Stimulated activated CD4-positive, alpha-beta T cell treated with anti-CD3 and anti-CD28 coated beads, Interleukin-4, amount 100 ng/mL, for 24 hours (primary cell): ENCODE measurements at places on chromosomes 2 and 18.

- DNase-seq, result no peak
Observed at GRCh38 chr18:61894751-61895524, 2.1 kb upstream of the RNF152 start.

DNA sequence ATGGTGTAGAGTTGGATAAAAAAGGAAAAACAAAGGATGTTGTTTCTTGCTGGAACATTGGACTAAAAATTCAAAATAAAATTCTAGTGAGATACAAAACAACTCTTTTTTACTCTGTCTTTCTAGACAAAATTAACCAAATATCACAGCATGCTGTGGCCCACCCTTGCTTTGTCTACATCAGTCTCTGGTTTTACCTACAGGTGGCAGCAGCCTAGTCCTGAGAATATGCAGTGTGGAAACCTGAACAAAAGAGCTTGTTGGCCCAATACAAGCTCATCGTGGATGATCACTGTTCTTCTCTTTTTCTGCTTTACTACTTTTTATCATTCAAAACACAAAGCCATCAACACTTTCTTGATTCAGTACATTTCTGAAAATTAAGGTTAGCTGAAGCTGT lies 210.4 kb downstream of the CDH19 start:
- DNase-seq, result no peak

DNA sequence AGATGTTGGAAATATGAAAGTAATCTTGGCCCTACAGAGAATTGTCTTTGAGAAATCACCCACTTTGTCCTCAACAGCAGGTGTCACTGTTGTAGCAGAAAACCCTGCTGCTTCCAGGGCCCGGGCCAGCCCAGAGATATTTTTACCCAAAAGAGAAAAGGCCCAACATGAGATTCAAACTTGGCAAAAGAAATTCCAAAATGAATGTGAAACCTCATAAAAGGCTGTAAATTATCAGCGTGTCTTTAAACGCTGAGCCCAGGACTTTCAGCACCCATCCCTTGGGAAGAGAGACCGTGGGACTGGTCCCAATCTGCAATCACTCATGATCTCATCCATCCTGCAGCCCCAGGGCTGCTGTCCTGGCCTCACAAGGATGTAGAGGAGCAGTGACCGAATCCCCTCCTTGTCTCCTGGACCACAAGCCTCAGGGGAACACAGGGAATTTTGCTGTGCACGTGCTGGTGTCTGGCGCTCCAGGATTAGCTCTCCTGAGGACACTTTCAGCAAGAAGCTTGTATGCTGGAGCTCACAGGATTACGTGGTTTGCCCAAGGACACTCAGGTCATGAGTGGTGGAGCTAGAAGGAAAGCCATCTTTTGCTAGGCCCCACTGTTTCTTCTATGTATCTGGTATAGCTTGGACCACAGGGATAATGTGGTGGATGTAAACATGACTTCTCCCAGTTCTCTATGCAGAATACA lies 202.1 kb downstream of the RNF144A start:
- peak; percentile 15 for DNase-seq

- no peak for DNase-seq
Observed at GRCh38 chr2:86631846-86632485, 8.3 kb upstream of the RNF103 start.

- no peak for DNase-seq
Observed at GRCh38 chr2:5886462-5886861, 194.3 kb downstream of the SOX11 start.

DNA sequence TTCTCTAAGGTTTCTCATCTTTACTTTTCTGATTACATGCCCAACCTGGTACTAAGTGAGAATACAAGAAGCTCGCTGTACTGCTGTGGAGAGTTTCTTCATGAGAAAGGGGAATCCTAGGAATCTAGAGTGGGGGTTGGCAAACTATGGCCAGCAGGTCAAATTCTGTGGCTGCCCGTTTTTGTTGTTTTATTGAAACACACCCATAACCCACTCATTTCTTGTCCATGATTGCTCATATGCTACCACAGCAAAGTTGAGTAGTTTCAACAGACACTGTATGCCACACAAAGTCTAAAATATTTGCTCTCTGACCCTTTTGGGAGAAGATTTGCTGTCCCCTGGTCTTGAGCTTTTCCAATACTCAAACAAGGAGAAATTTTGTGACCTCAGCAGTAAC lies 58.8 kb downstream of the C2orf74 start:
- no peak for DNase-seq

DNA sequence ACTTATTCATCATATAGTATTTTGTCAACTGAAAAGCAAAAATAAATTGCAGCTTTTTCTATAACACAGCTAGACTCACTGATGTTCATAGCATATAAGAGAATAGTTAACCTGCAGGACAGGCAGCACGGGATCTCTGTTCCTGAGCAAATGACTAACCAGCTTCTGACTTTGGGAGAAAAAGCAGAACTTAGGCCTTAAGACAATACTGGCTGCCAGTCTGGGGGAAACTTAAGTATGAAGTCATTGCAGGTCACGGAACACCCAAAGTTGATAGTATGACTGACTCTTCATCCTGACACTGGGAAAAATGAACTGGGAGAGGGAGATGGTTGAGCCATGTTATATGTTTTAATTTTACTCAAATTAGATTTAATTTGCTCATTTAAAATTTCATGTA lies 113.0 kb downstream of the DPP4 start:
- no peak for DNase-seq

GRCh38 chr2:170533156-170533555 lies 182.0 kb upstream of the SP5 start:
- no peak for DNase-seq

DNA sequence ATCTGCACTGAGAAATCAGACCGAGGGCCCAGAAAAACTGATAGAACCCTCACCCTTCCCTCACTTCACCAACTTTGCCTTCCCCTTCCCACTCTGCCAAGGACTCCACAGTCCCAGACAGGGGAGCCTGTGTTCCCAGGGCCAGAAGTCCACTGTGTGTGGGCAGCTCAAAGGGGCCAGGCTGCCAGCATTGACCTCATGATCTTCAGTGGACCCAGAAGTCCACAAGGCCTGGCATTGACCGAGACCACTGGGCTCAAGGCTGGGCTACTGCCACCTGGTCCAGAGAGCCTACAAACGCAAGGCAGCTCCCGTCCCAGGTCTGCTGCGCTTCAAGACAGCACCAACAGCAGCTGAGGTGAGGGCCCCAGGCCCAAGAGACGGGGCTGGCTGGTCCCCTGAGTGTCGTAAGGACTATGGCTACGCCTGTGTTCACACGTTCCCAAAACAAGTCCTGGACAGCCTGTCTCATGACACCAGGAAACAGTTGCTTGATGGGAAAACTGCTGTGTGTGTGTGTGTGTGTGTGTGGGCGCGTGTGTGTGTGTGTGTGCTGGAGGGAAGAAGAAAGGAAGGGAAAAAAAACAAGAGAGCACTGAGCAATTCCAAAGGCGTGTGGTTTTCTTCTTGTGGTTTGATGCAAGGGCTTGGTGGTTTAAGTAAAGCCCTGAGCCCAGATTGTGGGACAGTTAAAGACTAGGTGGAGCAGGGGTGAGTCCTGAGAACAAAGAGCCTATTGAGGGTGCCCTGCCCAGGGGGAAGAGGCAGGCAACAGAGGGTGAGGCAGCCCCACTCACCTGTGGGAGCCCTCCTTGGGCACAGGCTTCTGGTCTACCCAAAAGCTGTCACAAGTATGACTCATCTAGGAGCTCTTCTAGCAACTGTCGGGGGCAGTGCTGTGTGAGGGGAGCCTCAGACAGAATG lies 46.6 kb upstream of the ZBTB7C start:
- peak; percentile 47 for DNase-seq

DNA sequence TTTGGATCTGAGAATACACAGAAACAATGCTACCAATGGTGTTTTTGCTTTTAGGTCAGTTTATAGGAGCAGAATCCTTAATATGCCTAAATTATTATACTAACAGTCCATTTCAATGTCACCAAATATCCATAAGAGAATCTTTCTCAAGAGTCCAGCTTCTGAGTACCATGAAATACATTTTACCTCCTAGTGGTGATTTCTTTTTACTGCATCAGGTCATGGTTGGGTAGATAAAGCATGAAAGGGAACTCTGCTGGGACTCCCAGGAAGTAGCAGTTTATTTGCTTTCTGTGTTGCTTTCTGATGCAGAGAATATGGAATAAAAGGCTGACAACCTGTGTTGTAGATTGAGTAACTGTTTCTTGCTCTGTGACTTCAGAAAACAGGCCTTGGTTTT lies 115.6 kb downstream of the PPP1R1C start:
- no peak for DNase-seq

- DNase-seq, result no peak
Observed at GRCh38 chr18:59484131-59484530, 125.1 kb upstream of the LMAN1 start.

DNA sequence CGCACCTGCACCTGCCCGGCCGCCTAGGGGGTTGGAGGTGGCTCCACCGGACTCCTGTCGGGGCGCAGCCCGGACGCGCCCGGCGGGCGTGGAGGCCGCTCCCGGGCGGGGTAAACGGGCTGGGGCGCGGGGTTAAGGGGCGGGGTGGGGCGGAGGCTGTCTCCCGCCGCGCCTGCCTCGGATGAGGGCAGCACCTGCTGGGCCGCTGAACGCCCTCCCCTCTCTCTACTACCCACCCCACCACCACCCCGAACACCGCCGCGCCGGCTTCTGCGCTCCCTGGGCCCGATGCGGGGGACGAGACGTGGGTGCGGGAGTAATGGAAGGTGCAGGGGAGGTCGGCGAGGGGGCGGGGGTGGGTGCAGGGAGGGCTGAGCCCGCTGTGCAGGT lies 224.8 kb upstream of the ID2 start:
- DNase-seq, result no peak

DNA sequence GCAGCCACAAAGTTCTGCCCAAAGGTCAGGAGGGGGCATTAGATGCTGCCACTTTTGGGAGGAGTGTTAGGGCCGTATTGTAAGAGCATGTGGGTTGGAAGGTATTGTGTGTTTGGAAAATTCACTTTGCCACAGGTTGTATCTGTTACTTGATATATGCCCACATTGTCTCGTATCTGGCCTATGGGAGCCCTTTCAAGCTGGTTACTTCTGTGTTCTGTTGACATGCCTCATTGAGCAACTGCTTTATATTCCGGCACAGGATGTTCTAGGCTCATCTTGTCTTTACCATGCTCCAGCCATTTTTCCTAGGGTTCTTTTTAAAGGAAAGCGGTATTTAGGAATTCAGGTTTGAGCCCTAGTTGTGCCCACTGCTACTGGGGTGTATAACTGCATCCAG lies 6.0 kb downstream of the ADNP2 start:
- no peak for DNase-seq

GRCh38 chr2:237648016-237648381 lies 20.6 kb downstream of the LRRFIP1 start:
- DNase-seq, result no peak

DNA sequence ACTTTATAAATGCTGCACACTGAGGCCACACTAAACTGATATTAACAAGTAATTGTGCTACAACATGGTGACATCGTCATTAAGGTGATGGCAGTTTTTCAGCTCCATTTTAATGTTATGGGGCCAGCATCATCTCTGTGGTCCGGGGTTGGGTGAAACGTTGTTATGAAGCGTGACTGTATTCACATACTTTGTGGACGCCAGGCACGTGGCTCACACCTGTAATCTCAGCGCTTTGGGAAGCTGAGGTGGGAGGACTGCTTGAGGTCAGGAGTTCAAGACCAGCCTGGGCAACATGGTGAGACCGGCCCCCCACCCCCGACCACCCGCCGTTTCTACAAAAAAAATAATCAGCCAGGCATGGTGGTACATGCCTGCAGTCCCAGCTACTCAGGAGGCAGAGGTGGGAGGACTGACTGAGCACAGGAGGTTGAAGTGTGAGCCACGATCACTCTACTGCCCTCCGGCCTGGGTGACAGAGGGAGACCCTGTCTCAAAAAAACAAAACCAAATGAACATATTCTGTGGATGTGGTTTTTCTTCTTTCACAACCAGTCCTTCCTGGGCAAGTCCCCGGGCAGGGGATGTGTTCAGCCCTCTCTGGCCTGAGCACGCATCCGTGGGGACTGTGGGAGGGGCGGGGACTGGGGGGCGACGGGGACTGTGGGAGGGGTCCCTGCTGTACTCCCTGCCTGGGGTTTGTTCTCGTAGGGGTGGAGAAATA lies 12.9 kb upstream of the GAL3ST2 start:
- no peak for DNase-seq

DNA sequence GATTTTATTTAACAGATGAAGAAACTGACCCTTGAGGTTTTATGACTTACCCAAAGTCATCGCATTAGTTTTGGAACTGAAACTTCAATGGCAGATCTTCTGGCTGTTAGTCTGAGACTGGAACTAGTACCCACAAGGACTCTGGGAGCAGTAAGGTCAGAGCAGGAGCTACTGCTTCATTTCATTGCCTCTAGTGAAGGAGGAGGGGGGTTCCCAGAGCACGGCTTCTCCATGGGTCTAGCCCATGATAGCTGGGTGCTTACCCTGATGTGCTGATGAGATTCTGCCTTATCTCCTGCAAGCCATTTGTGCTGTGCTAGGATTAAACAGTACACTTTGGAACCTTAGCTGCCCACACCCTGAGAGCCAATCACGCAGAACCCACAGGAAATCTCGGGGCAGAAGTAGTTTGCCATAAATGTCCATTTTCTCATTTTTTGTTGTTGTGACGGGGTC lies 5.4 kb upstream of the RNASEH1 start:
- DNase-seq, result no peak

GRCh38 chr18:77650799-77651385 lies 401.2 kb downstream of the GALR1 start:
- peak; percentile 56 for DNase-seq

DNA sequence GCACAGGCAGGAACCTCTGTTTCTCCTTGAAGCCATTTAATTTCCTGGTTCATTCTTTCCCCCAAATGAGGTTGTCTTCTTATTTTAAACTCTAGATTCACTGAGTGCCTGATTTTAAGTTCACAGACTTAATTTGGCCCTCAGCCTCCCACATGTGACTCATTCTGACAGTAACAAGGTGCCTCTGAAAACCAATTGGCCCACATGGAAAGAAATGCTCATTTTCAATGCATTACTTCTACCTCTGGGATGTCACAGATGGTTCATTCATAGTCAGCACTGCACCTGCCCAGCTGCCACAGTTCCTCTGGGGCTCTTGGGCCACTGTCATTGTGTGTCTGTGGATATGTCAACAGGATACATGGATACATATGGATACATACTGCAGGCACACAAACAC lies 140.4 kb upstream of the CAPN13 start:
- no peak for DNase-seq

GRCh38 chr2:239267288-239267951 lies 133.4 kb downstream of the HDAC4 start:
- peak; percentile 91 for DNase-seq

DNA sequence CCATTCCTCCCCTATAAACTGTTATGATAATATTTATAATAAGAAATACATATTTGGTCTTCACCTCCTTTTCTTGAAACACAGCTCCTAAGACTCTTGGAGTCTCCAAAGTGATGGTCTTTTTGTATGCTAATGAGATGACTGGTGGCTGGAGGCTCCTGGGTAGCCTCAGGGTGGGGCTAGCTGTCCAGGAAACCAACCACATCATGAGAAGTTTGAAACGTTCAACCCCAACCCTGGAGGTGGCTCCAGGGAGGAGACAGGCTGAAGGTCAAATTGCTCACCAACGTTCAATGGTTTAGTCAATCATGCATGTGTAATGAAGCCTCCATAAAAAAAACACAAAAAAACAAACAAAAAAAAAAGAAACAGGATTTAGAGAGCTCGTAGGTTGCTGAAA lies 298.7 kb upstream of the MGAT5 start:
- no peak for DNase-seq
